ENCODE measurements at places on chromosomes 6 and 20. TPM values are rescaled to one million over a fixed set of nuclear protein-coding genes. Genes with fewer than 3 reads are reported as not detected.
A peak's percentile ranks its signal among the peaks of the same experiment; 100 is the strongest.

DNA sequence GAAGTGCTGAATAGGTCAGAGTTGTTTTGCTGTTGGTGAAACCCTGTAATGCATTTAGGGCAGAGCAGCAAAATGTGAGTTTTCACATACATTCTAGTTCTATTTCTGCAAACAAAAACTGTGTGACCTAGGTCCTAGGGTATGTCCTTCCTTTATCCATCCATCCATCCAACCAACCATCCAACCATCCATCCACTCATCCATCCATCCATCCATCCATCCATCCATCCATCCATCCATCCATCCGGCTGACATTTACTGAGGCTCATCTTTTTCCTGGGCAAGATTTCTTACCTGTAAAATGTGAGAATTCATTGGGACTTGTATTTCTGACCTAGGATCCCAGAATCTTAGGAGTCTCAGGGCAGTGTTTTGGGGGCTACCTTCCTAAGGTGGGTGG, 14.5 kb downstream of the PNPLA1 start:
- no peak overlapping the region for H3K4me3 ChIP-seq
- peaks cover 7% of the 10 kb centered on the region for H3K4me1 ChIP-seq
- no peak overlapping the region for H3K27ac ChIP-seq
- DNase-seq, result no peak

DNA sequence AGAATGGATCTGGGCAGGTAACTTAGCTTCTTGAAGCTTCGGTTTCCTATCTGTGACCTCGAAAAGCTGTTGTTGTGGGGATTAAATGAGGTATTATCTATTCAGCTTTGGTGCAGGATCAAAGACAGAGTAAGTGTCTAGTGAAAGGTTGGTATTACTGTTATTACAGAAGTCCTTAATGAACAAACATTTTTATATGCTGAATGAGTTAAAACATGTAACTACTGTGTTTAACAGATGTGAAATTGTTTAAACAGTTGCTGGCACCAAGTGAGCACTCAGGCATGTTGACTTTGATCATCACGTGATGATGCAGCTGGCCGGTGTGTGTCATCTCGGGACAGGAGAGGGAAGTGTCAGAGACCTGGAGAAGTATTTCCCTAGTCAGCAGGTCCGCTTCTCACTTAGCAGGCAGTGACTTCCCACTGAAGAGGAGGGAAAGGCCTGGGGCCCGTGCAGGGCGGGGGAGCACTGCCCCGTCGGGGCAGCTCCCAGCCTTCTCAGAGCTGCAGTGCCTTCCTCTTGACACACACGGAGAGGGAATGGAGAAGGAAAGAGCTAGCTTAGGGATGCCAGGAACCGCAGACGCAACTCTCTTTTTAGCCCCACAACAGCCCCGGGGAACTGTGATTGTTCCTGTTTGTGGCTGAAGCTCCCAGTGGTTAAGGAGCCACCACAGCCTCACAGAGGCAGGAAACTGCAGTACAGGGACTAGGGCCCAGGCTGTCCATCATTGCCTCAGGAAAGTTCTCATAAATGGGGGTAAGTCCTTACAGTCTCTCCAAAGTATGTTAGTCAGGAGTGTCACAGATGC, 18.0 kb downstream of the TUBB2A start:
- H3K27ac ChIP-seq, result no peak overlapping the region
- peaks cover 20% of the 10 kb centered on the region for H3K36me3 ChIP-seq
- H3K27me3 ChIP-seq, result no peaks in the 10 kb centered on the region
- H3K4me1 ChIP-seq, result peaks cover 3% of the 10 kb centered on the region

Gene MYBL2
- 81.3 TPM for total RNA-seq

DNA sequence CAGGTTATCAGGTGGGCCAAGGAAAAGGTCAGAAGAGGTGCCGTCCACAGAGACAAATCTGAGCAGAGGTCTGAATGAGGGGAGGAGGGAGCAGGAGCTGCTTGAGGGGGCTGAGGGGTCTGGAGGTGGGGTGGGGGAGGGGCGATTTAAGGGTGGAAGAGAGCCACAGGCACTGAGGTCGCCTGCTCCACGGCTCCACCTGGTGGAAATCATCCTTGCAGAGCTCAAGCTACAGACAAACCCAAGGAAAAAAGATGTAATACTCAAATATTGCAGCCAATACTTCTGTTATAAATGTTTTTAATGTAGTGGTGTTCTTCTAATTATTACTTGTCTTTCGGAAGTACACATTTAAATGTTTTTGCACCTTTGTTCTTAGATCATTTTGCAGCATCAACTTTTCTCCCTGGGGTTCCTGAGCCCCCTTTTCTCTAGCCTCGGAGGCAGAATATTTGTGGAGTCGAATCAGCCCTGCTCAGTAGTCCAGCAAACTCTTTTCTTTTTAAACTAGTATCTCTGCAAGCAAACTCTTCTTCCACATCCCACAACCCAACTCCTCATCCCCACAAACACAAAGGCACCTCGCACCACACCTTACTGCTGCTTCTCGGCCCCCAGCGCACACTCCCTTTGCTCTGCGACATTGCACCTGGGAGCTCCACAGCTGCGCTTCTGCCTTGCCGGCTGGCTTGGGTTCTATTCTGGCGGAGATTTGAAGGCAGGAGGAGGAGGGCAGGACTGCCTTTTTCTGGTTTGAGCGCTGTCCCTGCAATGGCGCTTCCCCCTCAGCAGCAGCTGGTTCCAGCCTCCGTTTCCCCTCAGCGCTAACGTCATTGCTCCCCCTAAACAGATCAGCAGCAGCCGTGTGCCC, 51.0 kb upstream of the TFAP2A start:
- no peak overlapping the region for H3K27ac ChIP-seq
- no peak overlapping the region for H3K4me3 ChIP-seq
- no peaks in the 10 kb centered on the region for H3K36me3 ChIP-seq
- peak; percentile 32 for DNase-seq
- H3K4me1 ChIP-seq, result no peaks in the 10 kb centered on the region

Gene ATP6V1G2
- 1.4 TPM for total RNA-seq

Gene MYH7B
- 0.50 TPM for total RNA-seq

Gene CAGE1
- 0.12 TPM for total RNA-seq

Gene EMILIN3
- not detected for total RNA-seq

Gene NR2E1
- not detected for total RNA-seq

GRCh38 chr6:139800837-139801236, 426.4 kb upstream of the CITED2 start:
- no peak overlapping the region for H3K27ac ChIP-seq
- peaks cover 7% of the 10 kb centered on the region for H3K27me3 ChIP-seq
- no peak for DNase-seq
- H3K4me3 ChIP-seq, result no peak overlapping the region
- H3K4me1 ChIP-seq, result no peaks in the 10 kb centered on the region

DNA sequence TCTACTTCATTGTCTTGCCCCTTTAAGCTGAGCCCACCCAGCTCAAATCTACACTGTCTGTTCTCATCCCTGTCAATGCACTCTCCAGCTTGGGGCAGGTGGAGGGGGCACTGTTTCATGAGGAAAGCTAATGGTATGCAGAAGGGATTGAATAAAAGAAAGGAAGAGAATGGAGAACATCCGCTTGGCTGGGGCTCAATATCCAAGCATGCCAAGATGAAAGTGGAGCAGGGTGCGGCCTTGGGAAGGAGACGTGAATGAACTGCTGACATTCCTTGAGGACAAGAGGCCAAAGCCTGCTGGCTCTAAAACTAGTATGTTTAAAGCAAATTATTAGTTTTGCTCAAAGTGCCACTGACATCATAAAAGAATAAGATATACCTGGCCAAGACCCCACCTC, 24.2 kb downstream of the AKAP12 start:
- H3K4me3 ChIP-seq, result no peak overlapping the region
- no peak overlapping the region for H3K27ac ChIP-seq
- no peaks in the 10 kb centered on the region for H3K36me3 ChIP-seq
- no peak for DNase-seq
- peaks cover 8% of the 10 kb centered on the region for H3K27me3 ChIP-seq
- no peaks in the 10 kb centered on the region for H3K4me1 ChIP-seq

DNA sequence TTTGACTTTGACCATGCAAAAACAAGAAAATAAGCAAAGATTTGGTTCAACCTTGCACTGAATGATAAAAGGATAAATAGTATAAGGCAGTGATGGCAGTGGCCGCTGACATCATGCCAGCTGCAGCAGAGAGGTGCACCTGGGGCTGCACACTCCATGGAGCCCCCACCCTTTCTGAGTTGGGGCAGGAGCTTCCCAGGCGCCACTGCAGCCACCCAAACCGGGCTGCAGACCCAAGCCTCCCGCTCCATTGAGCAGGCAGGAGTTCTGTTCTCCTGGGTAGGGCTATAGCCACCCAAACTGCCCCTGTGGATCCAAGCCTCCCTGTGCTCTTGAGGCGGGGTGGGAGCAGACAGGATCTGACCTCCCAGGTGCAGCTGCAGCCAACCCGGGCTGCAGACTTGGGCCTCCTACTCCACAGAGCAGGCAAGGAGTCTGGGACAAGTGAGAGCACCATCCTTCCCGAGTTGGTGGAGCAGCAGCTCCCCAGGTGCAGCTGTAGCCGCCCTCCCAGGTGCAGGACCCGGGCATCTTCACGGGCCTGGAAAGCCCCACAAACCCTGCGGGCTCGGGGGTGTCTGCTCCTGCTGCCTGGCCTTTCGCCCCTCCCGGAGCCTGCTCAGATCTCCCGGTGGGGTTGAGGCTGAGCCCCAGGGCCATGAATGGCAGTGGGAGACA, 537.9 kb downstream of the TENT5A start:
- no peaks in the 10 kb centered on the region for H3K4me1 ChIP-seq
- H3K27ac ChIP-seq, result no peak overlapping the region
- H3K4me3 ChIP-seq, result no peak overlapping the region
- no peaks in the 10 kb centered on the region for H3K27me3 ChIP-seq
- DNase-seq, result no peak

GRCh38 chr6:34201455-34202107, 35.1 kb upstream of the HMGA1 start:
- no peak for DNase-seq
- H3K27ac ChIP-seq, result no peak overlapping the region
- no peak overlapping the region for H3K4me3 ChIP-seq
- H3K4me1 ChIP-seq, result peaks cover 17% of the 10 kb centered on the region
- H3K36me3 ChIP-seq, result no peaks in the 10 kb centered on the region
- H3K27me3 ChIP-seq, result no peaks in the 10 kb centered on the region

Data from activated CD4-positive, alpha-beta memory T cell treated with anti-CD3 and anti-CD28 coated beads for 36 hours (primary cell).